SK-N-SH (cell line): ENCODE measurements at places on chromosomes 3 and 15. TPM values are rescaled to one million over a fixed set of nuclear protein-coding genes. Genes with fewer than 3 reads are reported as not detected.

The WDR76 gene
- polyA plus RNA-seq, result 1.8 TPM in 2 replicates

The GOLGA8S gene
- 0.02 TPM in 2 replicates for polyA plus RNA-seq

The UBAP1L gene
- polyA plus RNA-seq, result 1.8 and 1.9 TPM in 2 replicates

The PLCH1 gene
- polyA plus RNA-seq, result 0.08 and 0.26 TPM in 2 replicates

The PLSCR2 gene
- polyA plus RNA-seq, result not detected in 2 replicates

The MNS1 gene
- polyA plus RNA-seq, result 0.42 and 0.90 TPM in 2 replicates

The C3orf20 gene
- polyA plus RNA-seq, result not detected in 2 replicates
